ENCODE measurements at places on chromosomes 12 and 14.

- no peak for DNase-seq
These were observed 8.1 kb upstream of the PTGDR start for GRCh38 chr14:52259434-52259833.

DNA sequence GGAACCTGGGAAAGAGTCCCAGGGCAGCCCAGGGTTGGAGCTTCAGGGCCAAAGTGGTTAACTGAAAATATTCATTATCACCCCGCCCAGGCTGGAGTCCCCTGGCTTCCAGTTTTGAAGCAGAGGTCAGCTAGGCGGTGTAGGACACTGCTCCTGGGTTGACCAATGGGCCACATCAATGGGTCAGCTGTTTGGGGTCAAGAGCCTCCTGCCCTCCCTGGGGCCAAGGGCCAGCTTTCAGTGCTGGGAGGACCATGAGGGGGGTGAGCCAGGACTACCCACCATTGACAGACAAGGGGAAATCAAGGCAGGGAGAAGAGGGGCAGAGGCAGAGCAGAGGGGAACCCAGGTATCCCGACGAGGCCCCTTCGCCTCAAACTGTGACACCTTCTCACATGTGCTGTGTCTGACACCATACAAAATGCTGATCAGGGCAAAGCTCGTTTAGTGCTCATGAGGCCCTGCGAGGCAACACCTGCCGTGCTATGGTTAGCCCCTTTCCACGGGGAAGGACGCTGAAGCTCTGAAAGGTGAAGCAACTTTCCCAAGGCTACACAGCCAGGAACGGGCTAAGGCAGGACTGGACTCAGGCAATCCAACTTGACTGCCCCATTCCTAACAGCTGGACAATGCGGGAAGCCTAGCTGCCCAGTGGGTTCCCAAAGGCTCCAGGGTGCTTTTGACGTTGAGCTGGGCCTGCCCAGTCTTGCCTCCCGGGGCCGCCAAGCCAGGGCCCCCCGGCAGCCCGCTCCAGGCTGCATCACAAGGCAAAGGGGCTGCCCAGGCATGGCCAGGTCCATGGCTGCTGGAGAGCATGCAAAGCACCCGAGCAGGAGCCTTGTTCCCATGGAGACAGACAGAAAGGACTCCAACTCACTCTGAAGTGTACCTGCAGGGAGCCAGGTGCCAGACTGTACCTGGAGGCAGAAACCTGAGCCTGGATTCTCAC lies 2.0 kb downstream of the SYNE3 start:
- no peak for DNase-seq

GRCh38 chr12:120010661-120011230 lies 21.7 kb downstream of the BICDL1 start:
- no peak for DNase-seq

DNA sequence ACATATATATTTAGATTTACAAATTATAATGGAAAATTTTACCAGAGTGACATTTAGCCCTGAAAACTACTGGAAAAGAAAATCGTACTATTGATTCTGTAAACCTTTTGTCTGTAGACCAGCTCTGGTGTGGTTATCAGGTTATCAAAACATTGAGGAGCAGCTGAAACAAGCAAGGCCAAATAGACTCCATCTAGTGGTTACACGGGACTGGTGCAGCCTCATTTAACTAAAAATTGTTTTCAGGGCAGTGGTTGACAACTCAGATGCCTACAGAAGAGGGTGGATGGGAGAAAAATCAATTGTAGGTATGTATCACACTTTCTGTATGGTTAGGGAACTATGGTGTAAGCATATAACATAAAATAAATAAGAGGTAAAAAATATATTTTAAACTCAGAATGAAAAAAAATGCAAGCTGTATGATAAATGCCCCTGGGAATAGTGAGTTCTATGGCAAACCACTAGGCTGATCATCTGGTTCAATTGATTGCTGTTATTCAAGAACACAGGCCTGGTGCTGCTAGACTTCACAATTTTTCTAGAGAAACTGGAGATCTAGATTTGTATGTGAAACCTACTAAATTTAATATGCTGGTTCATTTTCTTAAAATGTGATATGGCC lies 51.2 kb downstream of the ACSS3 start:
- DNase-seq = no peak

GRCh38 chr14:76613616-76614015 lies 147.7 kb upstream of the VASH1 start:
- no peak for DNase-seq

- no peak for DNase-seq
These were observed 28.1 kb downstream of the MSRB3 start for GRCh38 chr12:65306366-65307168.

GRCh38 chr12:124210991-124211577 lies 83.8 kb upstream of the RFLNA start:
- no peak for DNase-seq

GRCh38 chr12:109173443-109174240 lies 57.3 kb downstream of the ACACB start:
- DNase-seq = no peak

DNA sequence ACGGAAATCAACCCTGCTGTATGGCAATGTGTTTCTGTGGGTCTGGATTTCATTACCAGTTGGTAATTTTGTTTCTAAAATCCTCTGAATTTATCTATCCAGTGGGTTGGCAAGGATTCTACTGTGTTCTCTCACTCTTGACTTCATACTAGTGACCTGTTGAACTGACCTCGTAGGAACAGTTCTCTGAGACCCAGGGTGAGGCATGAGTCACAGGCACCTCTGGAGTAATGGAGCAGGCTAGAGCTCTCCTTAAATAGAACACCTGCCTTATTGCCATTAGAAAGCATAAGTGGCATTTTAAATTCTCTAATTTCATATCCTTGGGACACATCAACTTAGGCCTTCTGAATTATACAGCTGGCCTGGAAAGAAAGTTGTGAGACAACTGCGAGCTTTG lies 258.3 kb upstream of the NAV3 start:
- DNase-seq = no peak

DNA sequence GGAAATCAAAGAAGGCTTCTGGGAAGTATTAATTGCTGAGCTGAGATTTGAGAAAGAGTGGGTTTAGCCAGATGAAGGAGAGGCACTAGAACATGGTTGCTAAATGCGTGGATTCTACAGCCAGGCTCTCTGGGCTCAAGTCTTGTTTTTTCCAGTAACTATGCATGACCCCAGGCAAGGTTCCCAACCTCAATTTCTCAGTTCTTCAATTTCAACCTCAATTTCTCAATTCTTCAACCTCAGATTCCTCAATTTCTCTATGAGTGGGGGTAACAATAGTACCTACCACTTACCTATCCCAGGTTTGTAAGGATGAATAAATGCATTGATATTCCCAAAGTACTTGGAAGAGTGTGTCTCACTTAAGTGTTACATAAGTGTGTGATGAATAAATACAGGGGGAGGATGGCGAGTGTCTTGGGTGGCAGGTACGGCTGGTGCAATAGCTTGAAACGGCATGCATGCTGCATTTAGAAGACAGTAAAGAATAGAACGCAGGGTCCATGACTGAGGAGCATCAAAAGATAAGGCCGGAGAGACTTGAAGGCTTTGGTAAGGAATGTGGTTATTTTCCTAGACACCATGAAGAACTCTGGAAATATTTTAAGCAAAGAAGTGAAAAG lies 149.1 kb upstream of the ATP2B1 start:
- DNase-seq = no peak

DNA sequence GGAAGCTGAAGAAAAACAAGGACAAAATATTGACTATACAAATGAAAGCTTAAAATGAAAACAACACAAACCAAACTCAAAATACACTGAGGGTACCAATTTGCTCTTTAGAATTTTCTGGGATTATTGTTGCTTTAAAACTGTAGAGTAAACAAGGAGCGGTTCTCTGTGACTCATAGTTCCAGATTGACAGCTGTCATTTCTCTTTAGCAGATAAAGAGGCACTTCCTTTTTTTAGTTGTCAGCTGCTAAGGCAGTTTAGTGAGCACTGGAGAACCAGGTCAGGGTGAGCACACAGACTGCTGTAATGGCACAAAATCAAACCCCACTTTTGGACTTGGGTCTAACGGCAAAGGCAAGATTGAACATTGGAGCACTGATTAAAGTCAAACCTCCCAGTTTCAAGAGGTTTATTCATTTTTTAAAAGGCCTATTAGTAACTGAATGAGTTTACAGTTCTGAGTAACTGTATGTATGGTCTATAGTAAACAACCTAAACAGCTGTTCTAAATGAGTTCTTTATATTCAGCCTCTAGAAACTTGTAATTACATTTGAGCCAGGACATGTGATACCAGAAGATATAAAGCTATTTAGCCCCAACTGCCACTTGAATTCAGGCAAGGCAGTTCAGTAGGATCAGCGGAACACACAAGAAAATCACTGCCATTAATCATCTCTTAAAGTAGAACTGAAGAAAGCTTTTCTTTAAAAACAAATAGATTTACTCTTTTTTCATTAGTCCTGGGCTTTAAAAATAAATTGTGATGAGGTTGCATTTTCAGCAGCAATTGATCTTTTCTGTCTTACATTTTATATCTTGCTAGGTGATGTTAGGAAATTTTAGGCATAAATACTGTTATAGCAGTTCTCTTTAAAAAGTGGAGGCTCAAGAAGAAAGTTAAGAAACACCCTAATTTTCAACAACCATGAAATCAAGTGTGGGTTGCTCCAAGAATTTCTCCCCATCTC lies 71.7 kb upstream of the PRICKLE1 start:
- no peak for DNase-seq

DNA sequence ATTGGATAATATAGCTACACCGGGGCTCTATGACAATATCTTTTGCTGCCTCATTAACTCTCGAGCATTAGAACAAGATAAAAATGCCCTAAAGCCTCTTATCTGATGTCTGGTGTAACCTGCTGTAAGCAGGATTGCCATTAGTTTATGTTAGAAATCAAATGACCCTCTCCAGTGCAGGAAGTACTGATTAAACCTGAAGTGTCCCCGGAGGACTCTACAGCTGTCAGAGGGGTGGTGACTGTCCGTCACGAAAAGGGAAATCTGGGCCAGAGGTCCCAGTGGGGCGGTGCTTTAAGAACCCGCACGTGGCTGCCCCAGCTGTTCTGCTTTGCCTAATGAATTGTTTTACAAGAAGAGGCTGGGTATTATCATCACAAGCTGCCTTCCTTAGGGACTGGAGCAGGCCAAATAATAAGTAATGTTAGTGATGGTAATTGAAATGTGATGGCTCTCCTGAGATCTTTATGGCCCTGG lies 55.7 kb downstream of the LIN52 start:
- DNase-seq = no peak

GRCh38 chr12:1533602-1534304 lies 60.6 kb downstream of the FBXL14 start:
- no peak for DNase-seq

DNA sequence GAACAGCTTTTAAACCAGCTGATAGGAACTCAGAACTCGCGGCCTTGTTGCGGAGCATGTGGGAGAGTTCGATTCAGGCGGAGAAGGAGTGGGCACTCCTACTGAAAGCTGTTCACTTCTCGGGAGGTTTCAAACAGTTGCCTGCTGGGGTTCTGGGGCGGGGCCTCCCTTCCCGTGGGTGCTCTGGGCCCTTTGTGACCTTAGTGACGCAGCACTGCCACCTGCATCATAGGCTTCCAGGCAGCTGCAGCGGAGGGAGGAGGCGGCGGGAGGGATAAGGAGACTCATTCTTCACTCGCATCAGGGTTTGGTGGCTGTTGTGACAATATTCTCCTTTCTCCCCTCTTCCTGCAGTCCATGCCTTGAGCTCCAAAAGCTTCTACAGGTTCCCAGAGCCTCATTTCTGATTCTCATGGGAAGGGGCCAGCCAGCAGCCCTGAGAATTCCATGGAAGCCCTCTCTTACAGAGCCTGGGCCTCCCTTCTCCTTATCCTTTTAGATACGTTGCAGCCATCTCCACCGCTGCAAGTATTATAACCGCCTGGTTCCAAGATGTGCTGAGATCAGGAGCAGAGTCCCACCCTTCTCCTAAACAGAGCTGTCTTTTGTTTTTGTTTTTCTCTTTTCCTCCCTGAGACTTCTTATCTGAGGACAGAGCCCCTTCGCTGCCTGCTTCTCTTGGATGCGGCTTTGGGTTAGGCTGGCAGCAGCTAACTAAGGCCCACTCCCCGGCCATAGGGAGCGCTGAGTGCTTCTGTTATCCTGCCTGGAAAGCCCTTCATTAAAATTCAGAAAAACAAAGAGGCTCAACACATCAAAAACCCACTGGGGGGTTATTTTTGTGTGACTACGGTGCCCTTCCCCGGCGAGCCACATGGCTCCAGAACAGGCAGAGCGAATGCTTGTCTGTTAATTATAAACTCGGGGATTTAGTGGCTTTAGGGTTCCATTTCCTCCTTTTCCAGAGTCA lies 67.6 kb upstream of the GPATCH2L start:
- DNase-seq = no peak

- no peak for DNase-seq
These were observed 76.6 kb downstream of the TUNAR start for GRCh38 chr14:95953111-95953724.

DNA sequence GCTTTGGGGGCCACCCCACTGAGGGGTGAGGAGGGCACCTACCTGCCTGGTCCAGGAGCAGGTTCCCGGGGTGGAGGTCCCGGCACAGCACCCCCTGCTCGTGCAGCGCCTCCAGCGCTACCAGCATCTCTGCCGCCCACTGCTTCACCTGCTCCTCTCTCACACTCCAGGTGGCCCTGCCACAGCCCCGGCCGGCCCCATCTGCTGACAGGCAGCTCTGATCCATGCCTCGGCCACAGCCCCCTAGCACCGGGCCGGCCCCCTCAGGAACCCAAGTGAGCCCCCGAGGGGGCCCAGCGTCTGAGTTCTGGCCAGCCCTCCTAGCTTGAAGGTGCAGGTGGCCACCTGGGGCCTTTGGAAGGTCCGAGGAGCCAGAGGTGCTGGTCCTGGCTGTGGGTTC lies 13.6 kb downstream of the RPS6KL1 start:
- no peak for DNase-seq

DNA sequence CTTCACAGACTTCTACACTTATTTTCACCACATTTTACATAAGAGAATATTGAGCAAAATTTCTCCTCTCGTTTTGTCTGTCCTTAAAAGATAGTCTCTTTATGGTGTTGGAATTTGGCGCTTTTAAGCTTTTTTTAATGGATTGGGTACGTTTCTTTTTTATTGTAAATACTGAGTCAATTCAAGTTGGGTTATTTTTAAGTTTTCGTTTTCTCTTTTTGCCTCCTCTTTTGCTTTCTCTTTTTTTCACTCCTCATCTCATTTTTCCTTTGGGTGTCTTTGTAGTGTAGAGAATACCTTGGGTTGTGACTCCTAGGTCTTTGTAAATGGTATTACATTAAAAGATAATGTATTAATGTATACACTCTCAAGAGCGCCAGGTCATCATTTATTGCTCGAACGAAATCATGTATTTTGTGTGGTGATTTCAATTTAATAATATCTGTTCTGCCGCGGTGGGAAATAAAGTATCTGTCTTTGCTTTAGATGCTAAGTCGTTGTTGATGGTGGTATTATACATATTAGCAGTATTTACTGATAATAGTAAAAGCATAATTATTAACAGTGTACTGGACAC lies 845 bp downstream of the TMX1 start:
- DNase-seq = no peak

DNA sequence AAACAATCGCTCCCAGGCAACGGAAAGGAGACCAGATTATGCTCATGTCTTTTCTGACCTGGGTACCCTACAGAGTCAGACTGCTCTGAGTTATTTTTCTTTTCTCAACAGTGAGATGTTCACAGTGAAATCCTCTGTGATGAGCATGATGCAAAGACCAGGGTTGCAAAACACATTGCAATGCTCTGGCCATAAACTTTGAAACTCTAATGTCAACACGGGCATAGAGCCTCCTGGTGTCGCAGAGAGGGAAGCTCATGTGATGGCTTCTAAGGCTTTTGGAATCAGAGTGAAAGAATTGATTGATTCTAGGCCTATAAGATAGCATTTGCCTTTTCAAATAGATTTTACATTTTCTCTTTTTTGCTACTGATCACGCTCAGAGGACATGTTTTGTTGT lies 193.4 kb downstream of the RASSF9 start:
- DNase-seq = no peak

- DNase-seq = no peak
These were observed 74.6 kb upstream of the MYF6 start for GRCh38 chr12:80632835-80633234.
